Right forelimb (tissue), 1 donor: ENCODE measurements at places on chromosomes 6 and 20.
A peak's percentile ranks its signal among the peaks of the same experiment; 100 is the strongest.

DNA sequence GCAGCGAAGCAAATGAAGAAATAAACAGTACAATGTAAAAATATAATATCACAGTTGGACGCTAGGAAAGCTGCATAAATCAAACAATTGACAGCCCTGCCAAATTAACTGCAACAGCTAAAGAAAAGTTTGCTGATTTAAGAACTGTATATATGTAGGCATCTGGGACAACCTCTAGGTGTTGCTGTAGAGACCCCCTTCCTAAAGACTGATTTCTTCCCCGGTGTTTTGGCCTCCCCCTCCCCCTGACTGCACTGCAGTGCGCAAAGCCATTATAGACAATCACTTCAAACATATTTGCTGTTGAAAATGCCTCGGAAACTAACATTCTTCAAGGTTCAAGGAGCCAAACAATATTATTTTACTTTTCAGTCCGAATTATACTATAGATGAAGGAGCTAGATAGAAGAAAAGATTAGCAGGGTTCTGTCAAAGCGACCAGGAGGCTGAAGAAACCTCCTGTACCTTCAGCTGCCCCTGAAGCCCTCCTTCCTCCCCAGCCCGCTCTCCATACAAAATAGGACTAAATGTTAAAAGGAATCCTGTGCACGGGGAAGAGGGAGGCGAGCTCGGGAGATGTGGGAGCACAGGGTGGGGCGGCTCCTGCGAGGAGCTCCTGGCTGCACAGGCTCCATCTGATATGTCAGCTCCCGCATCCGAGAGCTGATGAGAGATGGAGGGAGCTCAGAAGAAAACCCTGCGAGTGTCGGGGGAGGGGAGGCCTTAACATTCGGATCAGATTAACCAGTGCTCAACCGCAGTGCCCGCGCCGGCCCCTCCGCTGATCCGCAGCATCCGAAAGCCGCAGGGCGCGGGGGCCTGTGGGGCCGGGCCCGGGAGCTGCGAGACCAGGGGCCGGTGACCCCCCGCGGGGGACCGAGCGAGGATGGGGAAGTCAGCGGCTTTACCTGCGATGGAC lies 822 bp downstream of the ELOVL4 start:
- DNase-seq = peak; percentile 59

- DNase-seq = peak; percentile 87
These were observed 42.8 kb upstream of the HFE start for GRCh38 chr6:26044140-26045064.

DNA sequence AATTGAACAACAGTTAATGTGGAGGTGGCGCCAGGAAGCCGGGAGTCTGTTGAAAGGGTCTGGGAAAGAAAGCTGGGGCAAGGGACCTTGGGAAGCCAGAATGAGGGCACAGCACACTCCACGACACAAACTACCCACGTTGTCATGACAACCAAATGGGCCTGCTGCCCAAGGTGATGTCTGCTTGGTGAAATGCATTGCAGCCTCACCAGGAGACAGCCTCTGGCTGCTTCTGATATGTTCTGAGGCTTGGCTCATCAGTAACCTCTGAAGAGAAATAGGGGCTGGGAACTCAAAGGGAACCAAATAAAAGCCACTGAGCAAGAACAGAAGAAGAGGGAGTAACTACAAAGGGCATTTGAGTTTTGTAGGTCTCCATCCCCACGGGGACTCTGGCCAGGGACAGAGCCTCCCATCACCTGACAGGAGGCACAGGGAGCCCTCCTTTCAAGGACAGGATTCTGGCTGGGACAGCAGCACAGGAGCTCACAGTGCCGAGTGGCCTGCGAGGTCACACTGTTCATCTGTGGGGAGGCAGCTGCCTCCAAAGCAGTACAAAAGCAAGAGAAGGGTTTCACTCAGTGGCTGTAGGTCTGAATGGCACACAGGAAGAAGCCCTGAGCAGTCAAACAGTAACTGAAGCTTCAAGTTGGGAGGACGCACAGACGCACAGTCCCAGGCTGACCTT lies 44.6 kb upstream of the KCNK16 start:
- no peak for DNase-seq

DNA sequence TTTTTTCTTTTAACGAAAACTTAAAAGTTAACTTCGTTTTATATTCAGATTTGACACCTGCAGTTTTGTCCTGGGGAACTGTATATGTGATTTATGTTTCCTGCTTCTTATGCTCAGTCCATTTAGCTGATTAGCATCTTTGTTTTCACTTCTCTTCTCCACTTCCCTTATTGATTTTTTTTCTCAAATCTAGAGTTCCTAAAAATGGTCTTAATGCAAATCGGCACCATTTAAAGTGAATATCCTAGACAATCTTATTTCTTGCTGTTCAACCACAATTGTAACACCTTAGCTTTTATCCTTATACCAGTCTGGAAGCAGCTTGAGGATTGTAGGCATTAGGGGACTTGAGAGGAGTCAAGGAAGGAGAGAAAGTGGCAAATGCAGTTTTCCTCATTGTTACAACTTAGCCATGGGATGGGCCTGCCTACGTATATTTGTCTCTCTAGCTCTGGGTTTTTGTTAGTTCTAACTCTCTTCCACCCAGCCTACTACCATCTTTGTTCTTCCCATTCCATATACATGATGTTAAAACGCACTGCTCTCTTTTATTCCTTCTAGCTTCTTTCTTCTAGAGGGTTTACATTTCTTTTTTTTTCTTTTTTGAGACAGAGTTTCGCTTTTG lies 8.5 kb downstream of the QRSL1 start:
- no peak for DNase-seq

DNA sequence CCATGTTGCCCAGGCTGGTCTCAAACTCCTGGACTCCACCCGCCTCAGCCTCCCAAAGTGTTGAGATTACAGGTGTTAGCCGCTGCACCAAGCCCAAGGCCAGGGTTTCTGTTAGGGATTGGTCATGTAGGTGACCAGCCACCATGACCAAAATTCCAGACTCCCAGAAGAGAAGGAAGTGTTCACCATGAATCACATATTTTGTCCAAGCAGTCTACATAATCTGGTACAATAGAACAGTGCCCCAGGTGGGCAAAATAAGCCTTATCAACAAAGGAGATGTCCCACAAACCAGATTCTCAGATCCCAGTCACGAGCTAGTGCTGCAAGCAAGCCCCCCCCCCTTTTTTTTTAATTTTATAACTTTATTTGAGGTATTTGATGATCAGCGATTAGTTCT lies 20.0 kb downstream of the ZNF341 start:
- DNase-seq = no peak

- DNase-seq = no peak
These were observed 13.7 kb upstream of the BPIFA2 start for GRCh38 chr20:33154252-33154651.

DNA sequence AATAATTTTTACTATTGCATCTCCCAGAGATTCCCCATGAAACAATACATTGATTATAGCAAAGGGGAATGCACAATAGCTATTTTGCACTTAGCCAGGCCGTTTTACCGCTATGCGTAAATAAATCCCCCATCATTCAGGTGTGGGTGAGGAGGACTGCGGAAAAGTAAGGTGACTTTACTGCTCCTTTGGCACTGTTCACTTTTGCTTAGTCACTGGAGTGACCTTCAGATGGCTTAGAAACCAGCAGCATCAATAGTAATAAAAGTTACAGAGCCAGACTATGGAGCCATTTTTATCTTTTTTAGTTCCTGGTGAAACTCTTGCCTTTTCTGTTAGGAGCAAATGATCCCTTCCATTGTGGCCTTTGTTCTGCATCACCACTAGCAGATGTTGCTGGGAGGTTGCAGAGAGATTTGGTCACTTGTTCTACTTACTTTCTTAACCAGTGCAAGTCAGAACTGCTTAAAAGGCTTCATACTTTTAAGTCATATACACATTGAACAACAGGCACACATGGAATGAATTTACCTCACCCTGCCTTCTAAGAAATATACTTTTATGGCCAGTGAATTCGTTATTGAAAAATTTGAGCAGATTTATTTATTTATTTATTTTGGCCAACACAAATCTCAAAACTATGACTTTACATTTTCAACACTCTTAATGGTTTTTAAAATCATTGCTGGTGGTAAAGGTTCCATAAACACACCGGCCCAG lies 12.1 kb upstream of the BTBD3 start:
- DNase-seq = no peak

DNA sequence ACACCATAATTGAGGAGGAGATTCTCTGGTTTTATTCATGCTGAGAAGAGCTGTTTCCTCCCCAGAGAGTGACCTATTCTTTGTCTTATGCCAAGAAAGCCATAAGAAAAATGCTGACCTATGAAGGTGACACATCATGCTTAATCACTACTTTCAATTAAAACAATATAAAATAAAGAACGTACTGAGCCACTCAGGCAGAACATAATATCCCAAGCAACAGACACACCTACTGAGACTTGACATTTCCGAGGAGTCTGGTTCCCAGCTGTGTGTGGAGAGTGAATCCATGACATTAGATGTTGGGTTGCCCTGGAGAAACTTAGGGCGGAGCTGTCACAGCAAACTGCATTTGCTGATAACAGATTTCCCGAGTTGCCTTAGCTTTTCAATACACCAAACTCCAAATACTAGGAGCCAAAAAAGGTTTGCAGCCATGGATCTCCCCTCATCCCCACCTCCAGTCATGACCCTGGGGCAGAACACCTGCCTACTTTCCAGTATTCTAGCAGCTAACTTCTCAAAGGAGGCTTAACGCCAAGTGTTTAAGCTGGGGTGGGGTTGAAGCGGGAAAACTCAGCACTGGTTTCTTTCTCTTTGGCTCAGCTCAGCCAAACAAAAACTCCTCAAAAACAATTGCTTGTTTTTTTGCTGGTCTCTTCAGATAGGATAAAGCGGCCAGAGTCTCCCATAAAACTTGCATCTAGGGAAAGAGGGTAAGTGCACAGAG lies 92.2 kb downstream of the BACH2 start:
- DNase-seq = no peak

GRCh38 chr6:160137130-160137988 lies 15.7 kb downstream of the SLC22A1 start:
- DNase-seq = no peak

DNA sequence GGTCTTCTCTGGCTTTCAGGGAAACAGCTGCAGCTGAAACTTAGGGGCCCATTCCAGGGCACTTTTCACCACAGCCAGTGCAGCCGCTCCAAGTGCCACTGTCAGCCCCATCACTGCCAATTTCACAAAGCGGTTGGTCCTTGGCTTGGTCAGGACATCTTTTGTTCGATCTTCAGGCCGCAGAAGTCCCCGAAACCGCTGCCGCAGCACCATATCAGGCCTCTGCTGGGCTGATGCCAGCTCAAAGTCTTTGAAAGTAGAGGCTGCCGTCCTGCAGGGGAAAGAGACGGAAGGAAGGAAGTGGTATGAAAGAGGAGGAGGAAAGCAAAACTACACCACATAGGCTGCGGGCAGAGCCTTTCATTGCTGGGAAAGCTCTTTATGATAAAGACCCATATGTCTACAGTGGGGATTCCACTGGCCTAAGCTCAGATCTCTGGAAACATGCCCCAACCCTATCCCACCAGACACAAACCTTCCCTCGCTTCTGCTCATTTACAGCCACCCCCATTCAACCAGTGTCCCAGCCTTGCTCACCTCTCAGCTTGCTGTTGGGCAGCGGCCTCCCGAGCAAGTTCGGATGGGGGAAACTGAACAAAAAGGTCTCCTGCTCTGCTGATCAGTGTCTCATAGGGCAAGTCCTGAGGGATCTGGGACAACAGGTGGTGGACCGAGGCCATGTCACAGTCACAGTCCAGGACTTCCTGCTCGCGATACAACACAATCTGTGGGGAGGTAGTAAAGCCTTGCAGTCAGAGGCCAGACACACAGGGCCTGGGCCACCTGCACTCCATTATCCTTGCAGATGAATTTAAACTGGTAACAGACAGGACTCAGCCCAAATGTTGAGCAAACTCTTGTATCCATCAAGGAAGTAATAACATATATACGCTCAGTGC lies 23.5 kb downstream of the TBC1D20 start:
- no peak for DNase-seq

- no peak for DNase-seq
These were observed 57.6 kb upstream of the CCDC28A start for GRCh38 chr6:138716013-138716412.

GRCh38 chr6:46490425-46491200 lies 636 bp downstream of the RCAN2 start:
- DNase-seq = no peak
